Stimulated activated CD4-positive, alpha-beta T cell treated with anti-CD3 and anti-CD28 coated beads, TNF-alpha, amount 100 ng/mL, for 48 hours (primary cell): ENCODE measurements at places on chromosomes 5 and 9.
A peak's percentile ranks its signal among the peaks of the same experiment; 100 is the strongest.

DNA sequence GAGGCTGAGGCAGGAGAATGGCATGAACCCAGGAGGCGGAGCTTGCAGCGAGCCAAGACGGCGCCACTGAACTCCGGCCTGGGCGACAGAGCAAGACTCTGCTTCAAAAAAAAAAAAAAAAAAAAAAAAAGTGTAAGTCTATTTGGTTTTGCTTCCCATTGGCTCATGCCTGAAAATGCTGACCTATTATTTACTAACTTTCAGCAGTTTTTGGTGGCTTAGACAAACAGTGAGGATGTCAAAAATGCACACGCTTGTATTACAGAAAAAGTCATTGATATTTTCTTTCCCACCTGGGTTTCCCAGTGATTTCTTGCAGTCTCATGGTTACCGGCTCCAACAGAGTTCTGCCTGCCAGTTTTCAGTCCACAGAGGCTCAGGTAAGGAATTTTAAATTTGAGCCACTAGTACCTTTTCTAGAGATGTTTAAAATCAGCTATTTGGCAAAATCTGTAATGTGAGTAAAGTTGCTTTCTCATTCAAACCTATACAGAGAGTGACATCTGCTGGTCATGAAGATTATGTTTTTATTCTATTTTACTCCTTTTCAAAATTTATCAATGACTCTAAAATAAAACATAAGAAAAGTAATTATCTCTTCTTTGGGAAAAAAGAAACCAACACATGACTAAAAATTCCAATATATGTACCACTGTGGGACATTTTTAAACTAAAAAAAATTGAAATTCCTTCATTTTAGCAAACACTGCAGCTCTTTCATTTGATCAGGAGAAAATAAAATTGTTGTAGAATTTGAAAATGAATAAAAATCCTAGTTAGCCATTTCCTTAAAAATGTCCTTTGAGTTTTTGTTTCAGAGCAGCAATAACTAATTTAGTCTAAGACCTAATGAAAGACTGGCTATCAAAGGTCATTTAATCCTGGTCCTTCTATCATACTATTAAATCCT, 8.8 kb downstream of the FAM200C start:
- DNase-seq, result no peak

GRCh38 chr5:127943061-127943371, 140.6 kb upstream of the SLC12A2 start:
- DNase-seq, result no peak

DNA sequence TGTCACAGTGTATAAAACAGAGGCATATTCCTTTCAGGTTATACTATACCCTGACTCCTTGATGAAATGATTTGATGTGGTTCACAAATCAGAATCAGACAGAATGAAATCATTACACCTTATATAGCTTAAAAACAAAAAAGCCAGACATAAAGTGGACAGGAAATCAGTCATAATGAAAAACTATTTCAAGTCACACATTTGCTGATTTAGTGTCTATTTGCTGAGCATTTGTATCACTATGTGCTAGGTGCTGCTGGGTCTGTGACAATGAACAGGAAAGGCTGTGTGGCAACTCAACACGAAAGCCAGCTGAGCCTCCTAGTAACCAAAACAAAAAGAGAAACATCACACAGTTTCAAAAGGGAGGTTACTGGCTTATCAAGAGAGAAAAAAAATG, 194.0 kb downstream of the EFNA5 start:
- no peak for DNase-seq

DNA sequence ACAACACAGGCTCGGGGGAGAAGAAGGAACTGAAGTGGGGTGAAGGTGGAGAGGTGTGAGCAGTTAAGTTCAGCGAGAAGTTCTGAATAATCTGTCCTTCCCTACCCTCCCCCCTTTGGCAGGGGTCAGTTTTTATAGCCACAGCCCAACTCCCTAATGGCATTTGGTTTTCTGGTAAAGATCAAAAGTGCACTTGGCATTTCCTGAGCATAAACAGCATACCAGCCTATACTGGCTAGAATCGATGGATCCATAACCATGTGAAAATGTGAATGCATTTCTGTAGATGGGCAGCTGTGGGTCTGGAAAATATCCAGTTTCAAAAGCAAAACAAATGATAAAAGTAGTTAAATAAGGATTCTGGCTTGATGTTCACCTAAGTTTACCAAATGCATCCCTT, 410.9 kb downstream of the PLK2 start:
- DNase-seq, result no peak

DNA sequence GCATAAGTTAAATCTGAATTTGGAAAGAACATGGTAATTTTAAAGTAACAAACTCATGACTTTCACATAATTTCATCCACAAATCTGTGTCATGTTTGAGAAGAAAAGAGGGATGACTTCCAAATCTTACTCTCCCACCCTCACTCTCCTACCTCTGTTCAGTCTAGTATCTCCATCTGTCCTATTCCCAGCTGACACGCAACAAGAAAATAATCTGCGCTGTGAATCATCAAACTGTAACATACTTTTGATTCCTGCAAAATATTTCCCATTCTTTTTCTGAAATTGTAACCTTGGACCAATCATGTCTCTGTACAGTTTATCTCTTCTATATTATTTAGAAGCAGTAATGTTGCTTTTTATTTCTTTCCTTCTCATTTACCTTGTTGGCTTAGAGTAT, 91.4 kb downstream of the SLC12A2 start:
- no peak for DNase-seq

GRCh38 chr9:5382479-5382878, 42.8 kb upstream of the RLN1 start:
- DNase-seq, result no peak

GRCh38 chr9:14400658-14400995, 86.7 kb upstream of the NFIB start:
- no peak for DNase-seq

- DNase-seq, result no peak
These were observed 394.5 kb downstream of the SPATA31D1 start for GRCh38 chr9:82382887-82383616.

DNA sequence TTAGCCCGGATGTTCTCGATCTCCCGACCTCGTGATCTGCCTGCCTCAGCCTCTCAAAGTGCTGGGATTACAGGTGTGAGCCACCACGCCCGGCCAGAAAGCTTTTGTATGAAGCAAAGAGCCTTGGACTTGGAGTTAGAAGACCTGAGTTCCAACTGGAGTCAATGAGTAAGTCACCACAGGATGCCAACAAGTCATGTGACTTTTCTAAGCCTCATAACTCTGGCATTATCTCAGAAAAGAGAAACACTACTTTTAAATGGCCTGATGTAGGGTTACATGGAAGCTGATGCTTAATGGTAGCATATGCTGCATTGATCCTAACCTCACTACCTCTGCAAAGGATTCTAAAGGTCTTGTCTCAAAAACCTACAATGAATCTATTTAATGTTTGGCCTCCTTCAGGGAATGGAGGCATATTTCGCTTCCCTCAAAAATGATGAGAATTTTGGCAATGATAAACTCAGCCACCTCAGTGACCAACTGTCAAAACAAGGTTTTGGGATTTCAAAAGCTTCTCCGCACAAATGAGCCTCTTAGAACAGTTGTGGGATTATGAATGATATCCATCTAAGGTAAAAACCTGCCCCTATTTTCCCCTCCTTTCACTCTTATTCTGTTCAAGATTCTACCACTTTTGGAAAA, 236.8 kb downstream of the ACTL7B start:
- no peak for DNase-seq

GRCh38 chr9:26656003-26656870, 236.4 kb downstream of the CAAP1 start:
- DNase-seq, result no peak

DNA sequence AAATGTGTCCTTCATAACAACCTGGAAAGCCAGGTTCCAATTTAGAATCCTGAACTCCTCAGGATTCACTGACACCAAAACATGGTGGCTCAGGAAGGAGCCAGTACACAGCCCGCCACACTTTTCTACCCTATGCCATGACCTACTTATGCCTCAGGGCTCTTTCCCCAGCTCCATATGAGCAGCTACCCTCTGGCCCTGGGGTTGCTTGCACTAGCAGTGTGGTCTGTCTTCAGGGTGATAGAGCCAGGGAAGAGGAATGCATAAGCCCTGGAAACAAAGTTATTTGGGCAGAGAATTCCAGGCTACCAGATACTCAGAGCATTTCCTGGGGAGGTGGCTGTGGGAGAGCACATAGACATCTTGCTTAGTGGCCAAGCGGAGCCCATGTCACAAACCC, 15.0 kb upstream of the ECM2 start:
- no peak for DNase-seq

DNA sequence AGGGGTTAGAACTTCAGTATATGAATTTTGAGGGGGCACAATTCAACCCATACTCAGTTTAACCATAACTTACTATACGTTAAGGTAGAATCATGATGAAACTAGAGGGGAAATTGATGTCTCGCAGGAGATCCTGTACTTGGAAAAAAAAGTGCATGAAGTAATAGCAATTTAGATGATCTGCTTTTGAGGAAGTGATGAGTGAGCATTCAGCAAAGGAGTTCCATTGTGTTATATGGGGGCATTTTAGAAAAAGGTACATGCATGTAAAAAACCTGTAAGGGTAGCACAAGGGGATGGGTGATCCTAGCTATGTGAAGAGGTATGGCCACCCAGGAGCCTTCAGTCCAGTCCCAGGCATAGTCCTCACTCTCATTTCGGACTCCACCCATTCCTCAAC, 14.8 kb upstream of the TMC1 start:
- DNase-seq, result no peak

DNA sequence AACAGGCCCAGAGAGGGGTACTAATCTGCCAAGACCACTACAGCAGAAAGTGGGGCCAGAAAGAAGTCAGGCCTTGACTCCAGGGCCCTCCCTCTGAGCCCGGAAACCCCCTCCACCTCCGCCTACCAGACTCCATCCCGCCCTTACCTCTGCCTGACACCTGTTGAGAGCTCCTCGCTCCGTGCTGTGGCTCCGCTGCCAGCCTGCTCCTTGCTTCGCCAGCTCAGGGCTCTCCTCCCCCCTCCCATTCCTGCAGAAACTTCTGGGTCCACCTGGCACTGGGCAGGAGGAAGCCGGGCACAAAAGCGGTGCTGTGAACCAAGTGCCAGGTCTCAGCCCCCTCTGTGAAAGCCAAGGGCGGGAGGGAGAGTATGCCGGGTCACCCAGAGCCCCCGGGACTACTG, 6.4 kb upstream of the ST6GALNAC6 start:
- peak; percentile 46 for DNase-seq

DNA sequence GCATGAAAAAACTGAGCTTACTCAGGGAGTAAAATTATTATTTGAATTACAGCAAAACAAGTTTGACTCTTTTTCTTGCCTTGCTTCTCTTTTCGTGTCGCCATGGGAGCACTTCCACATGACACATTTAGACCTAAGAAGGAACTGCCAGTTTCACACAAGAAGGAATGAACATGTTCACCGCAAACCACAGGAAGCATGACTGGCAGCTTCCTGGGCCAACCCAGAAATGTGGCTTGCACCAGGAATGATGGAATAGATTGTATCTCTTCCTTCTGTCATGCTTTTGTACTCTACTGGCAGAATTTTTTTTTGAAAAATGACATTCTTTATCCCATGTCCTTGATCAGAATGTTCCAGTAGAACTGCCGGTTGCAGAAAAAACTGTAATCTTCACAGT, 32.9 kb upstream of the MAN2A1 start:
- DNase-seq, result peak; percentile 25

- DNase-seq, result no peak
These were observed 105.2 kb upstream of the PRR16 start for GRCh38 chr5:120358949-120359348.

GRCh38 chr5:74954919-74955318, 88.7 kb upstream of the FAM169A start:
- no peak for DNase-seq

DNA sequence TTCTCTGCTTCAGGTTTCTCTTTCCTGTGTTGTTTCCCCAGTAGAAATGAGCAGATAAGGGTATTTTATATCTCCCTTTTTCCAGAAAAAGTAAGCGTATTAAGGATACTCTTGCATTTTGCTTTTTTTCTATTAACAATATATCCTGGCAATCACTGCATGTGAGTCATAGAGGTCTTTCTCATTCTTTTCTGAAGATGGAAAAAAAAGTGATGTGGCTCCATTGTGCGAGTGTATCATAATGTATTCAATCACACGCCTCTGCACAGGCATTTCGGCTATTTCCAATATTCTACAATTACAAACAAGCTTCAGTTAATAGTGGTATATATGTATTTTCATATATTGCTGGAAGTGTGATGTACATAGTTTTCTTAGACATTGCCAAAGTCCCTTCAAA, 155.9 kb downstream of the MED27 start:
- no peak for DNase-seq

- no peak for DNase-seq
These were observed 250.2 kb downstream of the PDZD2 start for GRCh38 chr5:31889001-31889561.

GRCh38 chr5:18754201-18754600, 1119.9 kb downstream of the TAF11L14 start:
- no peak for DNase-seq

- DNase-seq, result no peak
These were observed 509.4 kb upstream of the C9orf72 start for GRCh38 chr9:28082671-28083070.

- no peak for DNase-seq
These were observed 169.3 kb downstream of the SEMA5A start for GRCh38 chr5:9376363-9377117.

GRCh38 chr5:135012951-135013391, 21.1 kb downstream of the PITX1 start:
- DNase-seq, result no peak

DNA sequence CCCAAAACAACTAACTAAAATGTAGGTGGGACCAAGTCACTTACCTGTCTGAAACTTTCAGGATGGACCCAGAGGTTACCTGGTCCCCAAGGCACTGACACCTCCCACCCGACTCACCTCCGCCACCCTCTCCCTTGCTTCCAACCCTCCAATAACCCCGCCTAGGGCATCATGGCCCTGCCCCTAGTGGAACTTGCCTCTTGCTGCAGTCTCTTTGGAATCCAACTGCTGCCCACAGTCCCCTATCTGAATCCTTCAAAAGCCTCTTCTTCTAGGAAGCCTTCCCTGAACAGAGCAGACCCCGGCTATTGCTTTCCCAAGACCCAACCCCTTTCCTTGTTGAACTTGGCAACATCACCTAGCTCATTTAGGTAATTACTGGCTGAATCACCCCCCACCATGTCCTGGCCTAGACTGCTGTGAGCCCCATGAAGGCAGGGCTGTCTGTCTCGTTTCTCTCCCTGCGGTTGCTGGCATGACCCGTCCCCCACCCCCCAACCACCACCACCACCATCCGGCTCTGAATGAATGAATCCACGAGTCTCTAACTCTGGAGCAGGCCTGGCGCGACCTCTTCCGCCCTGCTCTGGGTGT, 9.4 kb downstream of the CRB2 start:
- DNase-seq, result no peak

GRCh38 chr5:179196405-179197079, 136.4 kb downstream of the ZNF354C start:
- DNase-seq, result no peak

DNA sequence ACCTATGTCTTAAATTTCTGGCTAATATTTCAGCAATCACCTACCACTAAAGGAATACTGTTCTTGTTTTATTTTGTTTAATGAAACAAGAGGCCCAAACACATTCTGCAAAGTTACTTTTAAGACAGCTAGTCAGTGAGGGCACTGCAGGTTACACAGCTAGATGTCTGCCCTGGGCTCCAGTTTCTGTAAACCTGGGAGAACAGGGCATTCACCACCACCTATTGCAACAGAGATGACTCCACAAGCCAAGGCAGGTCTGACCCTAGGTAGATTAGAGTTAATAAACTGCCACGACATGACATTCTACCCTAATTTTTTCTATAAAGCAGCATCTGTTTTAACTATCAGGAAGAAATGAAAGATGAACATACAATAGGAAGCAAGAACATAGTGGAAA, 90.8 kb downstream of the SLF1 start:
- no peak for DNase-seq
